Activated CD8-positive, alpha-beta memory T cell treated with anti-CD3 and anti-CD28 coated beads for 4 hours (primary cell): ENCODE measurements at places on chromosomes 2 and 18.

DNA sequence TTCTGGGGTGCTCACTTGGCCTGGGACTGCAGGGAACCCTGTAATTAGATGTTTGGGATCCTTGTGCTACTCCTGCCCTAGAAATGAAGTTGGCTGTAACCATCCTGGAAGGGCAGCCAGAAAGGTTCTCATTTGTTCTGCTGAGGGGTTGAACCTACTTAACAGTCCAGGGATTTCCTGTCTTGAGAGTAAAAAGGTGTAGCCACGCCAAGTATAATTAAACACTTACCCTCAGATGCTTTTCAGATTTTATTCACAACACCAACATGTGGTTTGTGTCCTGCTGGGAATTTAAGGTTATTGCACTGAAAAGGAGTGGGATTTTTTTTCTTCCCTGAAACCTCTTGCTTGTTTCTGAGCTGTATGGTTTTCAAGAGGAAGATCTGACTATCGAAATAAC is 222.4 kb upstream of the APCDD1 start:
- no peak for DNase-seq

DNA sequence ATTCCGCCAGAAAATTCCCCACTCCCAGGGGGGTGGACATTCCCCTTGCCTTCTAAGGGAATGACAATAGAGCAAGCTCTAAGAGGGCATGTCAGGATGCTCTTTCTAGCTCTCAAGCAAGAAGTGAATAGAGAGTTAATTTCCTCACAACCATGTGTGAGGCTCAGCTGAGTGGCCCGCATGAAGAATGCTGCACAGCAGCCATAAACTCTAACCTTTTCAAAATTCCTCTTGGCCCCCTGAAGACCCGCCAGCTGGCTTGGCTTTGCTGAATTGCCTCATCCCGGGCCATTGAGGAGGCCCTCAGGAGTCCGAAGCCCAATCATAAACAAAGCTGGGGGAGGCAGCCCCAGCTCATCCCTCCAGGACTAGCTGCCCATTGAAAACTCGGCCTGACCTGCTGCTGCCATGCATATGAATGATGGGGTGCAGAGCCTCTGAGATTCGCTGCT is 38.2 kb downstream of the NRP2 start:
- DNase-seq: no peak

- no peak for DNase-seq
These were observed 76.9 kb downstream of the USP40 start for GRCh38 chr2:233489666-233490065.

DNA sequence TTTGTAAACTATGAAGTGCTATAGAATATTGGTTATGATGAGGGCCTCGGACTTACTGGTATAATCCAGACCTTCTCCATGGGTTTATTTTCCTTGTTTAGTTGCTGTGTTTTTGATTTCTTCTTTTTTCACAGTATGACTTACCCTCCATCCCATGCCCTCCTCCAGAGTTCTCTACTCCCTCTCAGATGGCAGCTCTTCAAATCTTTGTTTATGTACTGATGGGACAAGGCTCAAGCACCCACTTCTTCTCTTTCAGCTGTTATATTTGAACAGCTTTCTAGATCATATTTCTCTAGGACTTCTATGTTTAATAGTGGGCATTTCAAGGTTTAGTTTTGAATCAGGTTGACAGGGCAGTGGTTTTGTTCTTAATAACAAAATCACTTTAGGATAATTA is 43.9 kb downstream of the CLIP4 start:
- DNase-seq: no peak

GRCh38 chr2:54708584-54709335 is 14.7 kb upstream of the EML6 start:
- DNase-seq: no peak

DNA sequence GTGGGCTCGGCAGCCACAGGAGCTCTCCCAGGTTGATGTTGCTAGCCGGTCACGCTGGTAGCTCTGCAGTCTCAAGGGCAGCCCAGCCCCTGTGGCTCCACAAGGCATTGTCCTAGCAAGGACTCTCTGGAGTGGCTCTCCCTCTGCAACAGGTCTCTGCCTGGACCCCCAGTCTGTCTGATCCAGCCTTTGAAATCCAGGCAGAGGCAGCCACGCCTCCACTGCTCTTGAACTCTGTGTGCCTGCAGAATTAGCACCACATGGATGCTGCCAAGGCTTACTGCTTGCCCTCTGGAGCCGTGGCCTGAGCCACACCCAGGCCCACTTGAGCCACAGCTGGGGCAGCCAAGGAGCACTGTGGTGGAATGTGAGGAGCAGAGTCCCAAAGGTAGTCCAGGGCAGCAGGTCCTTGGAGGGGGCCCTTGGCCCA is 43.0 kb upstream of the FAHD2A start:
- DNase-seq: no peak

GRCh38 chr2:72148003-72148836 is 558 bp upstream of the CYP26B1 start:
- no peak for DNase-seq

GRCh38 chr2:96927405-96928171 is 57.7 kb upstream of the SEMA4C start:
- DNase-seq: no peak

GRCh38 chr2:159010340-159010739 is 41.9 kb downstream of the TANC1 start:
- no peak for DNase-seq

GRCh38 chr2:57417007-57417406 is 629.6 kb upstream of the VRK2 start:
- no peak for DNase-seq

GRCh38 chr18:76373297-76373696 is 121.7 kb downstream of the ZNF516 start:
- no peak for DNase-seq

DNA sequence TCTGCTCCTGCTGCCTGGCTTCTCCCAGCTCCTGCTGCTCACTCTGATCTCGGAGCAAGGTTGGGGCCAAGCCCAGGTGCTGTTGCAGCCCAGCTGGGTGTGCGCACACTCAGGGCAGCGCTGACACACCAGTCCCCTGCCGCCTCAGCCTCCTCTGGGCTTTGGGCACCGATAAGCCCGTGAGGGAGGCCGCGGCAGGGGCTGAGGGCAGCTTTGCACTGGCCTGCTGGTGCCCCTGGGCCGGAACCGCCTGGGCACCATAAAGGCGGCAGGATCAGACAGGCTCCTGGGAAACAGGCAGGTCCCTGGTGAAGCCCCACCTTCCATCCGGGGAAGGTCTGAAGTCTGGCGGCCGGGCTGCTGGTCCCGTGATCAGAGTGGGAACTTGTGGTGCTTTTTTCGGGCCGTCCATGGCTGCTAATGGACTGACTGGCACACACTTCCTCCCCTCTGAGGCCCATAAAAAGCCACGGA is 14.1 kb upstream of the EML6 start:
- no peak for DNase-seq

- no peak for DNase-seq
These were observed 27.0 kb downstream of the EPB41L3 start for GRCh38 chr18:5516841-5517240.

DNA sequence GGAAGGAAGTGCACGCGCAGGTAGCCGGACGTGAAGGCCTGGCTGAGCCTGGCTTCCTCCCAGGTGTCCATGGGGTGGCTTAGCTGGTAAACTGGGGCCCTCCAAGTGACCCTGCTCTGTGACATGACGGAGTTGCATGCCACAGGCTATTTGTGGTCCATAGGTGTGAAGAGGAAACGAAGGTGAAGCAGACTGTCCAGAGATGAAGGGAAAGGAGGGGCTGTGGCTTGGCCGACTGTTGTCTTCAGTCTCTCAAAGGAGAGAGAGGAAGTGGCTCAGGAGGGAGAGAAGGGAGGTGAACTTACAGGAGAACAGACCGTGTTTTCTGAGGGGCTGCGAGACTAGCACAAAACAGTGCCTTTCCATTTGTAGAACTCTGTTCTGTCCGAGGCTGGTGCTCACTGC is 19.3 kb downstream of the INPP5D start:
- DNase-seq: no peak

GRCh38 chr2:136767030-136767429 is 1.7 kb downstream of the THSD7B start:
- no peak for DNase-seq

DNA sequence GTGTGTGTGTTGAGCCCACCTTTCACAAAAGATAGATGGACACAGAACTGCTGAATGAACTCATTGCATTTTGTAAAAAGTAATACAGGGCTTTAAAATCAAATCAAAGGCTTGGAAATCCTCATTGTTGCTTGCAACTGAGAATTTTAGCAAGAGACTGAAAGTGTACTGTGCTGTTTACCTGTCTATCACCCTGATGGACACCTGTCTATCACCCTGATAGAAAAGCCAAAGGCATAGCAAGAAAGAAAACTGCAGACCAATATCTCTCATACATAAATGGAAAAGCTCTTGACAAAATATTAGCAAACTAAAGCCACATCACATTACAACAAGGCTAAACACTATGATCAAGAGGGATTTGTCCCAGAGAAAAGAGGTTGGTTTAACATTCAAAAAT is 107.5 kb upstream of the TMEM18 start:
- no peak for DNase-seq

DNA sequence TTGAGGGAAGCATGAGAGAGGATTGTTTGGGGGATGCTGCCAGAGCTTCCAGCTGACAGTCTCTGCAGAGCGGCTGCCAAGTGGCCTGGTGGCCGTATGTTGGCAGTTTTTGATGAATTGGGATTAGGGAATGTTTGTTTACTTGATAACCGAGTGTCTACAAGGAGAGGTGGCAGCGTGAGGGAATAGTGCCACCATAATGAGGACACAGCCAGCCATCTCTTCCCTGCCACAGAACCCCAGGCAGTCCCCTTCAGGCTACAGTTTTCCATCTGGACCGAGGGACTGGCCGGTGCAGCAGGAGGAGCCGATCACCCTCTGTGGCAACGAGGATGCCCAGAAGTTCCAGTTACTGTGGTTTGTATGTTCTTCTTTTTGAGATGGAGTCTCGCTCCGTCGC is 55.2 kb downstream of the TRAPPC12 start:
- DNase-seq: no peak

- no peak for DNase-seq
These were observed 68.3 kb downstream of the FAM117B start for GRCh38 chr2:202703091-202703490.

- DNase-seq: no peak
These were observed 209.6 kb downstream of the HDAC4 start for GRCh38 chr2:239190921-239191885.

GRCh38 chr2:288758-289361 is 969 bp upstream of the ALKAL2 start:
- DNase-seq: no peak

GRCh38 chr2:157479081-157480027 is 35.5 kb upstream of the CYTIP start:
- DNase-seq: no peak

DNA sequence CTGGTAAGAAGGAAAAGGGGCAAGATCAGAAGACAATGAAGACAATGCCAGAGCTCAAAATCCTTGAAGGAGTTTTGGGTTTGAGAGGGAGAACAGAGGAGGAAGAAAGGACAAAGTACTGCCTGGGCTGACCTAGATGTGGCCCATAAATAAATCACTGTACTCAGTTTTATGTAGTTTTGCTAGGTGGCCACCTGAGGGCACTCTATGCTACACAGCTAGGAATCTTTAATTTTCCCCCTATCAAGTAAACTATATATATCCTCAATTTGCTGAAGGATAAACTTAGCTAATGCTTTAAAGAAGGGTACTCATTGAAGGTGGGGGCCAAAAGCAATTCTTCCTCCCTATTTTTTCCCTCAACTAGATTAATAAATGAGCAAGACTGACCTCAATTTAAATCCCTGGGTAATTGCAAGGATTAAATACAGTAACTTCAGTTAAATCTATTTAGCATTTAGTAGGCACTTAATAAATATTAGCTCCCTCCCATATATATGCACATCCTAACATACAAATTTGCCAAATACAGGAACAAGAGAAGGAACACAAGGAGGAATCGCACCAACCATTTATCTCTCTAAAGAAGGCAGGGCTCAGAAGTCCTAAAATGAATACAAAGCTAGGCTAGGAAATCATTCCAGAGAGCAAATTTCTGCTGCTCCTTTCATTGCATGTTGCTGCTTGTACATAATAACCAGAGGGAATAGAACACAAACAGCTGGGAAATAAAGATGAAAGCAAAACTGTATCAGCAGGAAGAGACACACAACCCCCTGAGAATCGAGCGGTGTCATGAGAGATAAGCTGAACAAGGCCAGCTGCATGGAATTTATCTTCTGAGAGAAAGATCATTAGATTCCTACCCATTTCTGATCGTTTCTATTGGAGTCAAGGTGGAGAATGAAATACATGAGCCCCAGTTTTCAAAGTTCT is 540.1 kb downstream of the NRXN1 start:
- no peak for DNase-seq

DNA sequence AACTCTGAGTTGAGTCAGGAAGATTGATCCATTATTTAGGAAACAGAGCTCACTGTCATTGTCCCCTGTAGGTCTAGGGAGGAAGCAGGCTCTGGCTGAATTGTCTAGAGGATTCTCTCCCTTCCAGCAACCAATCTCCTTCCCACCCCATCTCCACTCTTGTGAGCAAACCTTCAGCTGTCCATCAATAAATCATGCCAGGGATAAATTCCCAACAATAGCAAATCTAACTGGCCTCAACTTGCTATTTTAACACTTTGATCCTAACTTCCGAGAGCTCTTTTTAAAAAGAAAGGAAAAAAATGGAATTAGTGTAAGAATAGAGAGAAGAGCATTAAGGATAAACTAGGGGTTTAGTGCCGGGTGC is 53.5 kb downstream of the ATP8B1 start:
- no peak for DNase-seq

DNA sequence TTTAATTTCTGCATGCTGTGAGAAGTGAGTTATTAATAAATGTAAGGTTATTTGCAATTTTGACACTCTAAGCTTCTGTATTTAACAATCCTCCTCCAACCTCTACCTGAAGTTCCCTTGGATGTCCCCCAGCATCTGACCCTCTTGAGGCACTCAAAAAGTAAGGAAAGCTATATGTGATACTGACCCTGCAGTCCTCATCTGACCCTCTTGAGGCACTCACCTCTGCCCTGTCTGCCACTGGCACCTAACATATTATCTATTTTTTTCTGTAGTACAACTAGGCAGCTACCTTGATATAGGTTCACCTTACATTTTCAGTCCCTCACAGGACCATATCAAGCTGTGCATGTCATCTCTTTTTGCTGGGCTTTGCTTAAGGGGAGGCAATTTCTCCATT is 583.4 kb upstream of the PKDCC start:
- no peak for DNase-seq

GRCh38 chr18:74457725-74458421 is 765 bp upstream of the DIPK1C start:
- no peak for DNase-seq

DNA sequence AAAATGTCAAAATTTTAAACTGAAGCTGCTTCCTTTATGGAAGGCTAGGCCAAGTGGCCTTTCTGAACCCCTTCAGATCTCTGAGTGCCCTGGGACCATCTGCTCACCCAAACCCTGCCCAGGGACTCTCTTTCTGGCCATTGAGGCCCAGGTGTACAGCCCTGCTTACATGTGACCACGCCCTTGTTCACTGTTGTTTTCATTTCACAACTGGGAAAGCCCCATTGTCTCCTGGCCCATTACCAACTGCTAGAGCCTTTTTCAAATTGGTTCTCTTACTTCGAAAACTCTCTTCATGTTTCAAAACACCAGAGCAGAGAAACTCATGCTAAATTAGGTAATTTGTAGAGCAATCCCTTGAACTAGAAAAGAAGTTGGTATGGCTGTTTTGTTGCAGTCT is 219.5 kb upstream of the TANK start:
- no peak for DNase-seq
